ENCODE measurements at places on chromosomes 7 and 10.

GRCh38 chr7:15043931-15044330 lies 141.4 kb upstream of the DGKB start:
- DNase-seq = no peak

- no peak for DNase-seq
These were observed 6.1 kb downstream of the NPY start for GRCh38 chr7:24290004-24290641.

- no peak for DNase-seq
These were observed 153.5 kb downstream of the MACC1 start for GRCh38 chr7:20063644-20064043.

DNA sequence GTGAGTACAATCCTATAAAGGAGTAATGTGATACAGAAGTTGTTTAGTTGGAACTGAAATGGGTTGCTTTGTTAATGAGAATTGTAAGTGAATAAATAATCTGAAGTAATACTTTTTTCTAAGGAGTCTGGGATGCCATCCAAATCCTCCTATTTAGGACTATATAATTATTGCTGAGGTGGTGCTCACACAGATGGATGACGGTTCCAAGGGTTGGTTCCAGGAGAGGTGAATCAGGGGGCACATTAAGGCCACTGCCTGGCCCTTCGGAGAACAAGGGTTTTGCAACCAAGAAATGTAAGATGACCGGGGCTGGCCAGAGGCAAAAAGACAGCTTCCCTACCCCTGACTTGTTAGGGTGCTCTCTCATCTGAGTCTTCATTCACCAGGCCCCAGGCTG lies 352.7 kb downstream of the PHTF2 start:
- no peak for DNase-seq

GRCh38 chr7:31267486-31267885 lies 73.0 kb downstream of the NEUROD6 start:
- DNase-seq = no peak
